ENCODE measurements at places on chromosomes 2 and 18. TPM values are rescaled to one million over a fixed set of nuclear protein-coding genes. Genes with fewer than 3 reads are reported as not detected.

TWIST2 gene
- total RNA-seq: 9.4 TPM

GRCh38 chr18:7388741-7389140 lies 157.9 kb downstream of the LRRC30 start:
- H3K4me3 ChIP-seq: no peak overlapping the region
- no peak for DNase-seq
- H3K4me1 ChIP-seq: no peaks in the 10 kb centered on the region
- H3K27me3 ChIP-seq: no peaks in the 10 kb centered on the region

GRCh38 chr18:22831441-22831904 lies 101.7 kb upstream of the RBBP8 start:
- H3K36me3 ChIP-seq: no peaks in the 10 kb centered on the region
- H3K27me3 ChIP-seq: no peaks in the 10 kb centered on the region
- no peak for DNase-seq
- peaks cover 39% of the 10 kb centered on the region for H3K4me1 ChIP-seq

ASAP2 gene
- total RNA-seq: 66.2 TPM

- H3K36me3 ChIP-seq: peaks cover 58% of the 10 kb centered on the region
- no peak for DNase-seq
- H3K4me3 ChIP-seq: no peak overlapping the region
These were observed 203.8 kb downstream of the TNS1 start for GRCh38 chr2:217798743-217799562.

DNA sequence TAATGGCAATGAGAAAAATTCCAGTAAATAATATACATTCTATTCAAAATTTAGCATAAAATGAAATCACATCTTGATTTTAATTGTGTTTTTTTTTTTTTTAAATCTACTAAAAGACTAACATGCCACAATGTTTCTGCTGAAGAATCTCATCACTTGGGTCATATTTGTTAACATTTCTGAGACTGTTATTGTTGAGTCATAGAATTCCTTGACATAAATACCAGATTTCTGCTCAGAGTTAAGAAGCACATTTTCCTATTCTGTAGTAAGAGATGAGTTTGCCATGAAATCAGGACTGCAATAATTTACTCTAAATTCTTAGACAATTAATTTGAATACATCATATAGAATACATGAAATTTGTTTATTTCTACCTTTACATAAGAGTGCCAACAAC lies 154.9 kb upstream of the KYNU start:
- H3K4me1 ChIP-seq: no peaks in the 10 kb centered on the region
- DNase-seq: no peak
- no peak overlapping the region for H3K27ac ChIP-seq
- H3K4me3 ChIP-seq: no peak overlapping the region

TOGARAM2 gene
- 0.72 TPM for total RNA-seq

DNA sequence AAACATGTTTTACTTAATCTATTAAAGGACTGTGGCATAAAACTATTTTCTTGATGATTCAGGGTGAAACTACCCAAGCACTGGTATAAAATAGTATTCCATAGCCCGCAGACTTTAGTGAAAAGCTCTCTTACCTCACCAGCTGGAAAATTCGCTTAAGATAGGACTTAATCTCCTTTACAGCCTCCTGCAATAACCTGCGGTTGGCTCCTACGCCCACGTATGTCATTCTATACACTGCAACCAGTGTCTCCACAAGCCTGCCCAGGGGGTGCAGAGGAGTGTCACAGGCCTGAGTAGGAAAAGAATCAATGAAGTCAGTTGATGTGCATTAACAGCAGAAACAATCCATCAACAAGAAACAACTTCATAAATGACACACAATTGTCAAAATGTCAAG lies 11.3 kb upstream of the MPP4 start:
- H3K4me3 ChIP-seq: no peak overlapping the region
- H3K36me3 ChIP-seq: peaks cover 52% of the 10 kb centered on the region
- no peak for DNase-seq
- H3K4me1 ChIP-seq: peaks cover 17% of the 10 kb centered on the region
- H3K27me3 ChIP-seq: no peaks in the 10 kb centered on the region

ADD2 gene
- total RNA-seq: not detected

DNA sequence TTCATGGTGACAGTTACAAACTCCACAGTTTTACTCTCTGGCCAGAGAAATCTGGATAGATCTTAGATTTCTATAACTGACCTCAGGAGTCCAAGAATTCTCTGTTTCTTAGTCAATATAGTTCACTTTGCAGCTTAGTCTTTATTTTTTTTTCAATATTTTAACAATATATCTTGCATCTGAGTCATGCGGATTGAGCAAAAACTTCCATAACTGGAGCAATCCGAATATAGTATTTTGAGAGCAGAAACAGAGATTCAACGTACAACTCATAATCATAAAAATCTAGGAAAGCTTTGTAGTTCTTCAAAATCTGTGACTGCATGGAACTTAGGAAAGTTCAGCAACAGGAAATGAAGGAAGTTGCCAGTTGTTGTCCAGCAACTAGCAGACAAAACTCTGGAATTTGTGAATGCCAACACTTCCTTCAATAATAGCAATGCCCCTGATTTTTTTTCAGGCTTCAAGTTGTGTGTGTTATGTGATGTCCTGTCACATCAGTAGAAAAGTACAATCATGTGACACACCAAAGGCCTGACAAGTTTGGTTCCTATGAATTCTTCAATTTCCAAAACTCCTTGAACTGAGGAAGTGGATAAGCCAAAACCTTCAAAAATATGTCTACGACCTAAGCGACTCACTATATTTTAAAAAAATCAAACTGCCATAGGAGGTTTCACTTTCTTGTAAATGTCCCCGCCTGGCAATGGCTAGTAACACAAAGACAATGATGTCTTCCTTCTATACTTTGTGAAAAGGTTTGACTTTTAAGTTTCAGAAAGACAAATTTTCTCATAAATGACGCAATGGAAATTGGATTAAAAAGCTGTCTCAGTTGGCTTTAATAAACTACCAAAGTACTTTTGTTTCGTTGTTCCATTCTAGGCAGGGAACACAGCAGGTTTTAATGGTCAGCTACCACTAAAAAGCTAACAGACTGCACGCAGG lies 510.6 kb downstream of the ERBB4 start:
- H3K4me3 ChIP-seq: no peak overlapping the region
- peaks cover 49% of the 10 kb centered on the region for H3K4me1 ChIP-seq
- no peaks in the 10 kb centered on the region for H3K36me3 ChIP-seq

REG1B gene
- not detected for total RNA-seq

DQX1 gene
- total RNA-seq: not detected

DNA sequence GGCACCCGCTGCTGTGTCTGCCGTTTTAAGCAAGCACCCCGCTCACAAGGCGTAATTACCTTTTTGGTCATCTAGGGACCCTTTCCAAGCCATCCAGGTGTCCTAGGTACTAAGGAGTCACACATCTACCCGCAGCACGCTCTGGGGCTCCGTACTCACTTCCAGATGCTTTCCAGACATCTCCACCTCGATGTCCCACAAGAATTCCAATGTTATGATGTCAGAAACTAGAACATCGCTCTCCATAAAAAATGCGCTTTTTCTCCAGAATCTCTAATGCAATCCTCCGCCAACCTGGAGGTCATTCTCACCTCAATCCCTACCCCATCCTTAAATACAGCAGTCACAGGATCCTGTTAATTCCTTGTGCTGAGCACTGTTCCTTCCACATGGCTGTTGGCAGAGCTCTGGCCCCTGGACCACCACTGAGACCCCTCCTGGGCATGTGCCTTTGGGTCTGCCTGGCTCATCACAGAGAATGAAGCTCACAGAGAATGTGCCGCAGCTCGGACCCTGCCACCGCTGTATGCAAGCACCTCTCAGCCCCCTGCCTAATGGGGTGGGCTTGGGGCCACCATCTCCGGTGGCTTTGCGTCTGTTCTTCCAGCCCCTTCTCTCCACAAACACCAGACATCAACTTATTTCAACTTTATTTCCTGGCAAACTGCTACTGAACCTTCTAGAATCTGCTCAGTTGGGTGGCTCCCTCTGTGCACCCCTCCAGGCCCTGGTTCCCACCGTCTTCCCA lies 4.6 kb upstream of the PXDN start:
- H3K27me3 ChIP-seq: peaks cover 37% of the 10 kb centered on the region
- no peaks in the 10 kb centered on the region for H3K36me3 ChIP-seq
- peaks cover 16% of the 10 kb centered on the region for H3K4me1 ChIP-seq
- DNase-seq: peak; percentile 69
- H3K4me3 ChIP-seq: no peak overlapping the region

DNA sequence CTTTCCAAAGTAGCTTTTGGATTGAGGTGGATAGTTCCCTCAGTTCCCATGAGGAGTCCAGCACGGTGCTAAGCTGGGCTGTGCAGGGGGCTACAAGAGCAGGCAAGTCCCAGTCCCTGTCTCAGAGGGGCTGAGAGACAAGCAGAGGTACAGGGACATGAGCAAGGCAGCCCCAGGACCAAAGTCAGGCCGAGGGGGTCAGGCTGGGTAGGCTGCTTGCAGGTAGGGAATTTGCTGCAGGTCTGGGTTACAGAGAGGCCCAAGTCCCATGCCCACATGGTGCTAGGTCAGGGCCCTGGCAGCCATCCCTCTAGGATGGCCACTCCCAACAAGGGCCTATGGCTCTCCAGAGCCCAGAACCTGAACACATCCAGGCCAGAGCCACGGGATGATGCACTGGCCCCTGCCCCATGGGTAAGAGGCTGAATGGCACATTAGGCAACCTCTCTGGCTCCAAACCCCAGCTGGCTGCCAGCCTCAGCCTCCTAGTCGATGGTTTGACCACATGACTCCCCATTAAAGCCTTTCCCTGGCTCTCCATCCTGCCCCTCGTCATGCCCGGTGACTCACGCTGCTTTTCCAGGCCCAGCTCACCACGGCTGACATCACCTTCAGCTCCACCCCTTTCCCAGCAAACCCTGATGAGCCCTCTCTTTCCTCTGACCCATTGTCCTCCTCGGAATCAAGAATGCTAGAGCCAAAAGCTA lies 83.7 kb downstream of the SDC1 start:
- no peaks in the 10 kb centered on the region for H3K36me3 ChIP-seq
- peak overlapping the region; percentile 91 for H3K27ac ChIP-seq
- H3K4me1 ChIP-seq: peaks cover 18% of the 10 kb centered on the region
- H3K4me3 ChIP-seq: no peak overlapping the region

ZNF385B gene
- 1.1 TPM for total RNA-seq

SCYGR2 gene
- total RNA-seq: not detected

- peaks cover 5% of the 10 kb centered on the region for H3K4me1 ChIP-seq
- no peak overlapping the region for H3K27ac ChIP-seq
- no peaks in the 10 kb centered on the region for H3K27me3 ChIP-seq
These were observed 11.9 kb downstream of the NAPG start for GRCh38 chr18:10537765-10538164.

- no peaks in the 10 kb centered on the region for H3K27me3 ChIP-seq
- no peak overlapping the region for H3K4me3 ChIP-seq
- peak; percentile 82 for DNase-seq
These were observed 226.2 kb upstream of the TNP1 start for GRCh38 chr2:217086038-217086522.

- peaks cover 3% of the 10 kb centered on the region for H3K4me1 ChIP-seq
- peaks cover 19% of the 10 kb centered on the region for H3K27me3 ChIP-seq
- H3K27ac ChIP-seq: no peak overlapping the region
- no peak overlapping the region for H3K4me3 ChIP-seq
- H3K36me3 ChIP-seq: no peaks in the 10 kb centered on the region
These were observed 187.3 kb downstream of the RTP5 start for GRCh38 chr2:242056785-242057184.

PLB1 gene
- 0.36 TPM for total RNA-seq

ELAC1 gene
- total RNA-seq: 6.5 TPM

- no peak overlapping the region for H3K4me3 ChIP-seq
- DNase-seq: no peak
- H3K4me1 ChIP-seq: no peaks in the 10 kb centered on the region
These were observed 302.3 kb upstream of the FANCL start for GRCh38 chr2:58543442-58543841.

CHRNG gene
- not detected for total RNA-seq

- H3K27ac ChIP-seq: no peak overlapping the region
- H3K4me3 ChIP-seq: no peak overlapping the region
- H3K4me1 ChIP-seq: no peaks in the 10 kb centered on the region
These were observed 104.8 kb downstream of the PPP1R1C start for GRCh38 chr2:182090486-182090885.

ERMN gene
- 1.4 TPM for total RNA-seq

IFIH1 gene
- 9.1 TPM for total RNA-seq

MC2R gene
- not detected for total RNA-seq

GAL3ST2 gene
- total RNA-seq: 0.36 TPM
